IMR-90 (cell line): ENCODE measurements at places on chromosomes 6 and 20.
A peak's percentile ranks its signal among the peaks of the same experiment; 100 is the strongest.

GRCh38 chr6:45044086-45044485 lies 284.0 kb upstream of the RUNX2 start:
- DNase-seq, result no peak

DNA sequence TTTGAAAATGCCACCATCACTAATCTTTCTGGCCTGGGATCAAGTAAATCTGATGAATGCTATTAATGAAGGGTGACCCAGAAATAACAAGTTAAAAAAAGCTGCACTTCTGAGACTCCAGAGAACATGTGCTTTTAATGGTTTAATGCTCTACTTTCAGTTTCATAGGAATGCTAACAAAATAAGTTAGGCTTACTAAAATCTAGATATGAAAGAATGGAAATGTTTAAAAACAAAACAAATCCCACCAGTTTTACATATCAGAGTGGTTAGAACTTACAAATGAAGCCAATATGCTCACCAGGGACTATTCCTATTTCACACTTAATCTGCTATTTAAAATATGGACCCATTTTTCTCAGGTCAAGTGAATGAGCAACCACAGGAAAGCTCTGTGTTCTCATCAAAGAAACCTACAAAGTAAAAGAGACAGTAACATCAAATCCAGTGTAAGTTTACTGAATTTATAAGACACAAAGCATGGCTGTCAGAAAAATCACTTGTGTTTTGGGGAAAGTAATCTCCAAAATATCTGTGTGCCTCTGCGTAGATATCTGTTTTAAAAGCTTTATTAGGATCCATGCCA lies 40.3 kb downstream of the FYN start:
- DNase-seq, result no peak

DNA sequence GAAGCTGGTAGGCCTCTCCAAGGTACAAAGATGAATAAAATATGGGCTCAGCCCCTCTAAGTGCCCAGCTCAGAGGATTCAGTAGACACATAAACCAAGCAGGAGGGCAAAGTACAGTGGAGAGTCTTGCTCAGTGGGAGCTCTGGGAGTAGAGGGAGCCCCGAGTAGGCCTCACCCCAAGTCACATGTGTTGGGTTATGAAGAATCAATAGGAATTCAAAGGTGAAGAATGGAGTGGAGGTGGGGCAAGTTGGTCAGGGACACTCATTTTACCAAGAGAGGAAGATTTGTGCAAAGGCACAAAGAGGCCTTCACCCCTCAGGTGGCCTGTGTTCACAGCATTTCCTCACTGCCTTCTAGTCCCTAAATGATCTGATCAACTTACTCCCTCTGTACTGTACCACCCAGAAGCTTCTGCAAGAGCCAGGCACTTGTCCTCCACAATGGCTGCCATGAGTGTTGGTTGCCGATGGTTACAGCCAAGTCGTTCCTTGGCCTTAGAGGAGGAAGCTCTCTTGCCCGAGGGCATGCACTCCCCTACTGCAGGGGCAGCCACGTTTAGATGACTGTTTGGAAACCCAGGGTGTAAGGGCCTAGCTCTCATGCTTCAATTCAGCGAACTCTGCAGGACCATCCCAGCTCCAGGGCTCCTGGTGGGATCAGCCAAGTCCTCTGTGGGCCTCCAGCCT lies 6.7 kb upstream of the CDKN1A start:
- DNase-seq, result no peak

- DNase-seq, result no peak
Observed at GRCh38 chr20:11958855-11959254, 41.2 kb downstream of the BTBD3 start.

GRCh38 chr6:55176958-55177357 lies 2.6 kb downstream of the HCRTR2 start:
- DNase-seq, result peak; percentile 23

- DNase-seq, result no peak
Observed at GRCh38 chr20:55649254-55649653, 356.1 kb downstream of the CBLN4 start.

DNA sequence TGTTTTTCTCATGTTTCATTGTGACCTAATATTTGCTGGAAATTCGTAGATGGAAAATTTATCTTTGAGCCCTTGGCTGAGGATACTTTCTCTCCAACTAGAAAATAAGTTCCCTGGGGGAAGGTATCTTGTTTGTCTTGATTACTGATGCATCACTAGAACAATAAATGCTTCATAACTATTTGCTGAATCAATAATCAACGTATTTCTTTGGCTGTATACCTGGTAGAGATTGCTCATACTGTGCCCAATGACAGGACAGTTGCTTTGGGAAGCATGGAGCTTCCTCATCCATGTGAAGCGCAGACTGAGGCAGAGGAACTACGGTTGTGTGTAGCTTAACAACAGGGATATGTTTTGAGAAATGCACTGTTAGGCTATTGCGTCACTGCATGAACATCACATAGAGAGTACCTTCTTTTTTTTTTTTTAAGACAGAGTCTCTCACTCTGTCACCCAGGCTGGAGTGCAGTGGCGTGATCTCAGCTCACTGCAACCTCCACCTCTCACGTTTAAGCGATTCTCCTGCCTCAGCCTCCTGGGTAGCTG lies 34.2 kb upstream of the RPN2 start:
- DNase-seq, result peak; percentile 4

- DNase-seq, result no peak
Observed at GRCh38 chr6:22673474-22673873, 104.1 kb downstream of the HDGFL1 start.

DNA sequence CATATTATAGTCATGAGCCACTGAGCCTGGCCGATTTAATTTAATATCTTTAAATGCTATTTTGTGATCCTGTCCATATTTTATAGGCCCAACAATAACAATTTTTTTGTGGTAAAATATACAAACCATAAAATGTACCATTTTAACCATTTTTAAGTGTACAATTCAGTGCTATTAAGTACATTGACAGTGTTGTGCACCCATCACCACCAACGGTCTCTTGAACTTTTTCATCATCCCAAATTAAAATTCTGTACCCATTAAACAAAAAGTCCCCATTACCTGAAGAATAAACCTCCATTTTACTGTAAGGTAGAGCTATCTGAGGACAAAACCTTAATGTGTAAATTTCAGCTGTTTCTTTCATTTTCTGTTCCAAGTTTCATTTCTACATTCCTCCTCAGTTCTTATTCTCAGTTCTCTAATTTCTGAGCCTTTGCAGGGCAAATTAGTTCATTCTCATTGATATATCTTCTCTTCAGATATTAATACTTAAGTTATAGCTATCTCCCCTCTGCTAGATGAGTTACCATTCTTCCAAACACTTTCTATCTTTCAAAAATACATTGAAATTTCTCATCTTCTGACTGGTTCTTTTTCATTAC lies 10.3 kb downstream of the MTO1 start:
- DNase-seq, result no peak

DNA sequence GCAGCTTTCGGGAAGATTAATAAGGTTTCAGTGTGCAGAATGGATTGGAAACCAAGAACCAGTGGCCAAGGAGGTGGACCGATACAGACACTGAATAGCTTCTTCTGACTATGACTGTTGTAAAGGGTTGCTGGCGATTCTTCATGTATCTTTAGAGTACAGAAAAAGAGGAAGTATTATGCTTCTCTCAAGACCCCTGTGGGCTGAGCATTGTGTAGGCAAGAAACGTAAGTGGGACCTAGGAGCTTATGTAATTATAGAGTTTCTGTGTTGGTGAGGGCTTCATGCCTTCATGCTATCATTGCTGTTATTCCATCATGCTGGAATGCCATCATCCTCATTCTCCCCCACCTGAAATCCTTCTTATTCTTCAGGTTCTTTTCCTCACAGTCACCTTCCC lies 105.4 kb upstream of the AKIRIN2 start:
- no peak for DNase-seq

DNA sequence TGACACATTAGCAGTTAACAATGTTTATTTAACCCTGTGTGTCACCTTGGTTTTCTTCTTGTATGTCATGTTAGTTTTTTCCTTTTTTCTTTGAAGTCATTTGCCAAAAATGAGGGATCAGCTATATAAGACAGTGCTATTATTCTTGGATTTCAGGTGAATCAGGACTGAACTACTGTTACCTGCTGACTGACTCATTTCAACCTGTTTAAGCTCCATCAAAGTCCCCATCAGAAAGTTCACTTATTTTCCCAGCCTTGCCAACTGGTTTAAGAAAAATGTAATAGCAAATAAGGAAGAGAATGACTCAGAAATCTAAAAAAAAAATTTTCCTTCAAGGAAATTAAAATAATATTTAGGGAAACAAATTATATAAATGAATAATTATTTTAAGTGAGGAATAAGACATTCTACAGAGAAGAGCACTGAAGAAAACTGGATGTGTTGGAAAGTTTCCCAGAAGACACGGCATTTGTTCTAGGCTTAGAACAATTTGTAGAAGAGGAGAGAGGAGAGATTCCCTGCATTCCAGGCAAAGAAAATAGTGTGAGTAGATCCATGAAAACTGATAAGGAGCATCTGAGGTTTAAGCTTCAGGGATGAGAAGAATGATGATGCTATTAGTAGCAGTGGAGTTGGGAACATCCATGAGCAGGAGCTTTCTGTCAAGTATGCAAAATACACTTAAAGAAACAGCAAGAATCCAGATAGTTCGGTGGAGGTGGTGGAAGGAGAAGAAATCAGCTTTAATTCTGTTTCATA lies 84.9 kb upstream of the SIM1 start:
- DNase-seq, result peak; percentile 87

DNA sequence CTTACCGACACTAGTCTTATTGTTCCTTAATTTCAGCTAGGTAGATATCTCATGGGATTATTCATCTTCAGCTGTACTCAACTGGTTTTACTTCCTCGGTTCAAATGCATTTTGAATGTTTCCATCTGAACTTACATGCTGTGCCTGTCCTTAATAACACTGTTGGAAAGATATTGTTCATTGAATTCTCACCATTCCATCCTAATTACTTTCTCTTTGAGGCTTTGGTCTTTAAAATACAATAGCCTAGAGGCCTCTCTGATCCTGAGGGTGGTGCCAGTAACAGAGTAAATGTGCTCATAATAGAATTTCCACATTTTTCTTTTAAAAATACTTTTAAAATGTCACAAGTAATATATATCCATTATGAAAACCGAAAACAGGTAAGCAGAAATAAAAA lies 54.0 kb downstream of the IL20RA start:
- DNase-seq, result no peak

DNA sequence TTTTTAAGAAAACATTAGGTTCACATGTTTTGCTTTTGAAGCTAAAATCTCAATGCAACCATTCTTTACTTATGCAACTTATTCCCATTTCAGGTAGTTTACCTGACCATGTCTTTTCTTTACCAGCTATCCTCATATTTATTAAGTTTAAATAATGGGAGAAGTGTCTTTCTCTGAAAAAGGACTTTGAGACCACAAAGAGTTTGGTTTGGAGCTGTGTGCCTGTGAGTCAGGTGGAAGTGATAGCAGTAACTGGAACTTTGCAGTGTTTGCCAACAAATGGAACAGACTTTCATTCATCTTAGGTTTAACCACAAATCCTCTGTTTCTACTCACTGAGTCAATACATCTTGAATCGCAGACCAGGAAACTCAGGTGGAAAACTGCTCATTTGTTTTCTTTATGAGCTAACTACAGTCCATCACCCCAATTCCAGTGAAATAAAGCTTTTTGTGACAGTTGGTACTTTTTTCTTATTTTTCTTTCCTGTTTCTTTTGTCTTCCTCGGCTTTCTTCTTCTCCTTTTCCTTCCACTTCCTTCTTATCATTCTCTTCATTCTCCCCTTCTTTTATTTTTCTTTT lies 148.3 kb upstream of the RIN2 start:
- DNase-seq, result no peak

GRCh38 chr20:63782051-63782471 lies 42.5 kb downstream of the SLC2A4RG start:
- DNase-seq, result no peak

GRCh38 chr20:16692442-16692841 lies 37.4 kb upstream of the SNRPB2 start:
- DNase-seq, result no peak

- no peak for DNase-seq
Observed at GRCh38 chr20:3270051-3270450, 31.1 kb upstream of the SLC4A11 start.

DNA sequence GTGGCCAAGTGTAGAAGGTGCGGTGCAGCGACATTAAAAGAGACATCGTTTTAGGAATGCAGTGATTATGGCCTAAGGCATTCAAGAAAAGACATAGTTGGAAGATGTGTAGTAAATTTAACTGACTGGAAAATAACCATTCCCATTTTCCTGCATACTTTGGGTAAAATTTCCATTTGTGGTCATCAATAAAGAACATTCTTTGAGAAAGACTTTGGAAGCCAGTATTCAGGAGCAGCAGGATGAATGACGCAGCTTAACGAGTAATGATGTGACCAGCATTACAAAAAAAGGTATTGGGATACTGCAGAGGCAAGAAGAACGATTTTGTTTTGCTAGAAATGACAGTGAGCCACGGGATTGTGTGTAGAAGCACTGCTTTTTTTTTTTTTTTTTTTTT lies 7.0 kb upstream of the RWDD1 start:
- peak; percentile 43 for DNase-seq

GRCh38 chr20:38165089-38165965 lies at the start of gene TGM2:
TSS of gene TGM2 (minus strand) at chr20:38165270. CDS start at chr20:38165198, 72 bp downstream.
- DNase-seq, result peak; percentile 69

DNA sequence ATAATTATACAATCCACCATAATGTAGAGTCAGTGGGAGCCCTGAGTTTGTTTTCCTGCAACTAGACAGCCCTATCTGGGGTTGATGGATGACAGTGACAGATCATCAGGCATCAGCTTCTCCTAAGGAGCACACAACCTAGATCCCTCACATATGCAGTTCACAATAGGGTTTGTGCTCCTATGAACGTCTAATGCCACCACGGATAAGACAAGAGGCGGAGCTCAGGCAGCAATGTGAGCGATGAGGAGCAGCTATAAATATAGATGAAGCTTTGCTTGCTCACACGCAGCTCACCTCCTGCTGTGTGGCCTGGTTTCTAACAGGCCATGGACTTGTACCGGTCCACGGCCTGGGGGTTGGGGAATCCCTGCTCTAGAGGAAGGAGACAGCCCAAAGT lies 25.9 kb downstream of the EDEM2 start:
- no peak for DNase-seq

- peak; percentile 28 for DNase-seq
Observed at GRCh38 chr20:2873747-2874041, 413 bp downstream of the PTPRA start.

DNA sequence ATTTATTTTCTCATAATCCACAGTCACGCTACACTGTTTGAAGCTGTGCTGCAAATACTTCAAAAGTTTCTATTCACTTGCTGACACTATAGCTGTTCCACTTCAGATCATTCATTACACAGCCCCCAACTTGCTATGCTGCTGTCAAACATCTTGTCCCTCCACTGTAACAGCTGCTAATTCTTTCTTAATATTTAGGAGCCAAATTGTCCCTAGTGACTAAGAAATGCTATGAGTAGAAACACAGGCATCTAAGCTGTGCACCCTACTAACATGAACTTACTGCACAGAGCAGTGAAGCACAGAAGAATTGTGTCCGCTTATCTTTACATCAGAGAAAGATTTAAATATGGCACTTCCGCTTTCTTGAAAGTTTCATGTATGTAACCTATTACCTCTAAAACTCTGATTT lies 91.3 kb downstream of the PDE10A start:
- peak; percentile 76 for DNase-seq

DNA sequence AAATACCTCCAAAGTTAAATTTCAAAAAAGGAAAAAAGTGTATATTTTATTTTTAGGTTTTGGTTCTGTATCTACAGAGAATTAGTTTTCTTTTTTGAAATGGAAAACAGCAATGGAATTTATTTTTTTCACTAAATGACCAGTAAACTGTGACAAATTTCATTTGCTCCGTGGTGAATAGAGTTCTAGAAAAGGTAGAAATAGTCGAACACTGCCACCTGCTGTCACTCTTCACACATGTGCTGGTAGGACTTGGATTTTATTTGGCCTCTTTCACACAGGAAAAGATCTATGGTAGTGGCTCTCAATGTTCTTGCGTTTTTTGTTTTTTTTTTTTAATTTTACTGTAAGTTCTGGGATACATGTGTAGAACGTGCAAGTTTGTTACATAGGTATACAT lies 312.5 kb downstream of the EYA4 start:
- peak; percentile 79 for DNase-seq
